ENCODE measurements at places on chromosomes 3 and 15.

DNA sequence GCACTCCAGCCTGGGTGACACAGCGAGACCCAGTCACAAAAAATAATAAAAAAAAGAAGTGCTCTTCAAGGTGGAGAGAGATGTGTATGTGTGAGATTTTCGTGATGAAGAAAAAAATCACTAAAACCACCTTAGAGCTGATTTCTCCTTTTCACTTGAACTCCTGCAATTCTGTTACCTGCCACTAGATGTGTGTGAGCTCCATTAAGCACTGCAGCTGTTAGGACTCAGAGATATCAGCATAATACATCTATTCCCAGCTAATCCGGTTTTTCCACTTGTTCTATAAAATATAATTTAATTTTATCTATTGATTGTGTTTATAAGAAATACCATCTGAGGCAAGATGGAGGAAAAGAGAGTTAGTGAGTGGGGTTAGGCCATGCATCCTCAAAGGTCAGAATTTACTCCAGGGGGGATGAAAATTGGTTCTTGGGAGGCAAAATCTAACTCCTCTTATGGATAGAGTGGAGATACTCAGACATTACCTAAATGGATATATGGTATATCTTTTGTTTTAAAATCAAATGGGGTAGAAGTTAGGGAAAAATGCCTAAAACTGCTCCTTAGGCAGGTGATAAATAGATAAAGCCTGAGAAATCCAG, 152.7 kb downstream of the IL20RB start:
- DNase-seq: no peak
- peaks cover 7% of the 10 kb centered on the region for H3K27me3 ChIP-seq
- H3K27ac ChIP-seq: no peak overlapping the region
- H3K4me1 ChIP-seq: no peaks in the 10 kb centered on the region
- no peaks in the 10 kb centered on the region for H3K36me3 ChIP-seq

GRCh38 chr3:129992781-129993180, 18.3 kb downstream of the TRH start:
- H3K4me1 ChIP-seq: no peaks in the 10 kb centered on the region
- H3K4me3 ChIP-seq: no peak overlapping the region
- H3K27me3 ChIP-seq: peaks cover 41% of the 10 kb centered on the region
- no peaks in the 10 kb centered on the region for H3K36me3 ChIP-seq

GRCh38 chr3:31106204-31106603, 211.7 kb upstream of the GADL1 start:
- H3K4me1 ChIP-seq: peaks cover 16% of the 10 kb centered on the region
- no peak overlapping the region for H3K27ac ChIP-seq
- H3K4me3 ChIP-seq: no peak overlapping the region
- no peak for DNase-seq

DNA sequence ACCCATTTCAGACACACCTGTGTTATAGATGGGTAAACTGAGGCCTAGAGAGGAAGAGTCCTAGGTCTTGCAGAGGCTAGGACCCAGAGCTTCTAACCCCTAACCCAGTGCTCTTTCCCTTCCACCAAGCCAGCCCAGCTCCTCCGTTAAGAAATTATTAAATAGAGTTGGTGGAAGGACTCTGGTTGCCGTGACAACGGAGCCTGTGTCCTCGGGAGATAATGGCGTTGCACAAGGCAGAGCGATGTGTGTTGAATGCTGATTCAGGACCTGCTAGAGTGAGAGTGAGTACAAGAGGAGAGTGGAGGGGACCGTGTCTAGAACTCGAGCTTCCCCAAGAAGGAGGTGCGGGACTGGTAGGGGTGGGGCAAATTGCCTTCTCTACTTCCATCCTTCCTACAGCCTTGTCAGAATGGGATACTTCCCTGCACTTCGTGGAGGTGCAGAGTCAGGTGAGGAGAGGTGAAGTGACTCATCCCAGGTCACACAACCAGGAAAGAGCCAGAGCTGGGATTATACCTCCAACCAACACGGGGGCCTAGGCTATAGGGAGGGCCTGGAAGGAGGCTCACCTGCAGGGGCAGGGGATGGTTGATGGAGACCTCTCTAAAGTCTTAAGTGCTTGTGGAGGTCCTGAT, 8.6 kb downstream of the SLC6A1 start:
- peaks cover 50% of the 10 kb centered on the region for H3K27me3 ChIP-seq
- H3K36me3 ChIP-seq: no peaks in the 10 kb centered on the region
- H3K27ac ChIP-seq: no peak overlapping the region
- no peak overlapping the region for H3K4me3 ChIP-seq

DNA sequence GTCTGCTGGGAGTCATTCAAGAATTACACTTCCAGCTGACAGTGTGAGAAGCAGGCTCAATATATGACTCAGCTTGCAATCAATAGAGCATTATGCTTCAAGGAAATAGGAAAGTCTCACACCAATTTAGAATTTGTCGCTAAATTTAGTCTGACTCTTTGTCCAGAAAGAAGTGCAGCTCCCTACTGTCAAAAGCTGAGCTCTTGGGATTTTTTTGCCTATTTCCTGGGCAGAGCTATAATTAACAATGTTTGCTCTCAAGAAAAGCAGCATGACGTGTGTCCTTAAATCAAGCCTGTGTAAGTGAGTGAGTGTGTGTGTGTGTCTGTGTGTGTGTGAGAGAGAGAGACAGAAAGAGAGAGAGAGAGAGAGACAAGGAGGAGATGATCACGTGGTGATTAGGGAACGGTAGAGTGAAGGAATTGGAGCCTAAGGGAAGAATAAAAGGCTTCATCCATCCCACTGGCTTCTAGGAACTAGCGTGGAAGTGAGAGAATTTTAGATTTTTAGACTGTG, 16.4 kb upstream of the SLC35G2 start:
- peaks cover 18% of the 10 kb centered on the region for H3K27me3 ChIP-seq
- no peak overlapping the region for H3K4me3 ChIP-seq
- no peak overlapping the region for H3K27ac ChIP-seq
- H3K4me1 ChIP-seq: no peaks in the 10 kb centered on the region
- H3K36me3 ChIP-seq: no peaks in the 10 kb centered on the region

DNA sequence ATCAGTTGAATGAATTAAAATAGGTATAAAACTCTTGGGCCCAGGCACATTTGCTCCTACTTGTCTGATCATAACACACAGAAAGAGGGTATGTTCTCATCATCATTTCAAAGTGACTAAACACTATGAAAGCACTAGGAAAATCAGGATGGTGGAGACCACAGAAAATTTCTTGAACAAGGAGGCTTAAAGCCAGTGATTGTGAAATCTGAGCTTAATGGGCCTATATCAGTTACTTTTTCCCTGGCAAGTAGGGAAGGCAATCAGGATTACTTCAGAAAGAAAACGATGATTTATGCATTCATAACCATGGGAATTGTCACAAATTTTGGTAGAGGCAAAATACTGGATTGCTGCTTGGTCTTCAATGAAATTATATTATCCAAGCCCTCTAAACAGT, 434.4 kb upstream of the CNTN4 start:
- H3K36me3 ChIP-seq: no peaks in the 10 kb centered on the region
- H3K4me3 ChIP-seq: no peak overlapping the region
- no peaks in the 10 kb centered on the region for H3K4me1 ChIP-seq
- no peak overlapping the region for H3K27ac ChIP-seq
- DNase-seq: no peak

- no peak for DNase-seq
- H3K27ac ChIP-seq: no peak overlapping the region
- no peaks in the 10 kb centered on the region for H3K27me3 ChIP-seq
- peaks cover 11% of the 10 kb centered on the region for H3K36me3 ChIP-seq
These were observed 70.5 kb downstream of the NME9 start for GRCh38 chr3:138259126-138259525.

DNA sequence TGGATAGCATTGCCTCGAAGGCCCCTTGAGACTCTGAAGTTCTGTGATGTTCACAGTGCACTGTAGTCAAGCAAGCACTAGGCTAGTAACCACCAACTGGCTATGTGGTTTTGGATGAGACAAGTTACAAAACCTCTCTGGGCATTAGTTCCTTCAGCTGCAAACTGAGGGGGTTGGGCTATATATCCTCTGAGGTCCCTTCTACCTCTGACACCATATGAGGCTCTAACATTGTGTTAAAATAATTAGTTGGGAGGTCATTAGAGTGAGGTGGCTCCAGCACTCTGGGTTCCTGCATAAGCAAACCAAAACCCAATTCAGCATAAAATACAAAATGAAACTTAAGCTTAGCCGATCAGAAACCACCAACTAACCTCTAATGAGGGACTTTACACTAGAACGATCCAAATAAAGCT, 209.5 kb upstream of the LRRN1 start:
- H3K27me3 ChIP-seq: no peaks in the 10 kb centered on the region
- H3K4me3 ChIP-seq: no peak overlapping the region
- H3K27ac ChIP-seq: no peak overlapping the region
- no peak for DNase-seq

GRCh38 chr3:197003461-197004385, 25.9 kb downstream of the MELTF start:
- peaks cover 4% of the 10 kb centered on the region for H3K36me3 ChIP-seq
- peaks cover 20% of the 10 kb centered on the region for H3K4me1 ChIP-seq
- DNase-seq: peak; percentile 52

- H3K4me3 ChIP-seq: no peak overlapping the region
- H3K27ac ChIP-seq: no peak overlapping the region
- no peaks in the 10 kb centered on the region for H3K36me3 ChIP-seq
These were observed 23.3 kb upstream of the NEO1 start for GRCh38 chr15:73028831-73029451.

Data from activated naive CD4-positive, alpha-beta T cell treated with anti-CD3 and anti-CD28 coated beads, Interleukin-2, amount 10 ng/mL, durations not matched to agents 7 days and 5 days (primary cell).